ENCODE measurements at places on chromosomes 6 and 20.

DNA sequence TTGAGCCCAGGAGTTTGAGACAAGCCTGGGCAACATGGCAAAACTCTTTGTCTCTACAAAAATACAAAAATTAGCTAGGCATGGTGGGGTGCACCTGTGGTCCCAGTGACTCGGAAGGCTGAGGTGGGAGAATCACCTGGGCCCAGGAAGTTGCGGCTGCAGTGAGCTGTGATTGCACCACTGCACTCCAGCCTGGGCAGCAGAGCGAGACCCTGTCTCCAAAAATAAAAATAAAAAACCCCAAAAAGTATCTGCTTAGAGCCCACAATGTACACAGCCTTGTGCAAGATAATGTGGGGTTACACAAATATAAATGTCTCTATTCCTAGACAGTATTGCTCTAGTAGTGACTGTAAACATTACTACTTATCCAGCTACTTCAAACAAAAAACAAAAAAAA, 5.9 kb downstream of the ESF1 start:
- no peak for DNase-seq

DNA sequence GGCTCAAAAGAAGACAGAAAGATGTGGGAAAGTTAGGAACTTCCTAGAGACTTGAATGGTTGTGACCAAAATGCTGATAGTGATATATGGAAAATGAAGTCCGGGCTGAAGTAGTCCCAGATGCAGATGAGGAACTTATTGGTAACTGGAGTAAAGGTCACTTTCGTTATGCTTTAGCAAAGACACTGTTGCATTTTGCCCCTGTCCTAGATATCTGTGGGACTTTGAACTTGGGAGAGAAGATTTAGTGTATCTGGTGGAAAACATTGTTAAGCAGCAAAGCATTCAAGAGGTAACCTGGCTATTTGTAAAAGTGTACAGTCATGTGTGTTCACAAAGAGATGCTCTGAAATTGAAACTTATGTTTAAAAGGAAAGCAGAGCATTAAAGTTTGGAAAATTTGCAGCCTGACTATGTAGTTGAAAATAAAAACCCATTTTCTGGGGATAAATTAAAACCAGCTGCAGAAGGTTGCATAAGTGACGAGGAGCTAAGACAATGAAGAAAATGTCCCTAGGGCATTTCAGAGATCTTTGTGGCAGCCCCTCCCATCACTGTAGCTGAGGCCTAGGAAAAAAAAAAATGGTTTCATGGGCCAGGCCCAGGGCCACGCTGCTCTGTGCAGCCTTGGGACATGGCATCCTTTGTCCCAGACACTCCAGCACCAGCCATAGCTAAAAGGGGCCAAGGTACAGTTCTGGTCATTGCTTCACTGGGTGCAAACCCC, 1692.2 kb downstream of the HACE1 start:
- no peak for DNase-seq

DNA sequence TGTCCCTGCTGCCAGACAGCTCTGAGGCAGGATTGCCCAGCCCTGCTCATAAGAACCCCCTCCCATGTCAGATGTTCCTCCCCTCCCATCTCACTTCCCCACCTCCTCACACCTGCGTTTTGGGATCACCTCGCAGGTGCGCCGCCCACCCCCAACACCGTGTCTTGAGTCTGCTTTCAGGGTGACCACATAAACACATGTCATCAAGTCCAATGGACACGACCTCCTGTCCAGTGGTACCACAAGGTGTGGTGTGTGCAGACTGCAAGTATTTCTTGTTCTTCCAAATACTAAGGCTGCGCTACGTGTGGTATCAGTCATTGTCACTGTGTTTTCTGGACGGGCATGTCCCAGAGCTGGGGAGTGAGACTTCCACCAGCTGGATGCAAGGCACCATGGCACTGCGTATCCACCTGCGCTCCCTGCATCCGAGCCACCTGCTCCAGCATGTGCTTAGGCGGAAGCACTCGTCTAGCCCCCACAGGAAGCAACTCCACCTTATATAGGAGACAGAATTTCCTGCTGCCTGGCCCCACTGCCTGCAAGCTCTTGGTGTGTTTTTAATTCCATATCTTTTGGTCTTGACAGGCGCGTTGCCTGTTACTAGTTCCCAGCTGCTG, 119.7 kb upstream of the NXT1 start:
- DNase-seq: no peak

DNA sequence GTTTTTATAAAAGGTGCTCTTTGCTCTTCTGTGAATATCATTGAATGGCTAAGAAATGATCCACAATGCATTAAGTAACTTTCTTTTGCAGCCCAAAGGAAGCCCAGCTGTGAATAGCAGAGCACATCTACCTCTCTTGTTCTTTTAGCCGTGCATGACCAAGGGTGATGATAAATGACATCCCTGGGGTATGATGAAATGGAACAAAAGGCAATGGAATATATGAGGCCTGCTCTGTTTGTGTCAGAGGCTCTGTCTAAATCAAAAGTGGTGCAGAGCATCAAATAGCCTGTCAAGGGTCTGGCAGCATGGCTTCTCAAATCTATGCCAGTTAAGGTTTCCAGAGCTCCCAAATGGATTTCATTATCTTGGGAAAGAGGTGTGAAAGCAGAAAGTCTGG, 362.6 kb upstream of the RNF217 start:
- DNase-seq: no peak

DNA sequence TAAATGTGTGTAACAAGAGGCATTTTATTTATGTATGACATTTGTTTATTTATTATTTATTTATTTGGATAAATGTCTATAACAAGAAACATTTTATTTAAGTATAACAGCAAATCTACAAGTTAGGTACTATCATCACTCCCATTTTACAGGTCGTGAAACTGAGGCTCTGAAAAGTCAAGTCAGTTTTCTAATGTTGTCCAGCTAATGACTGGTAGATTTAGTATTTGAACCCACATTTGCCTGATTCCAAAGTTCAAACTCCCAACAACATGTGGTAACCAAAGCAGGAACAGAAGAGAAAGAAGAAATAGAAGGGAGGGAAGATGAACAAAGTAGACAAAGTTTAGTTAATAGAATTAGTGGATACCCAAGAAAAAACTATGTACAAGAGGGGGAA, 32.9 kb downstream of the BCAS1 start:
- no peak for DNase-seq

DNA sequence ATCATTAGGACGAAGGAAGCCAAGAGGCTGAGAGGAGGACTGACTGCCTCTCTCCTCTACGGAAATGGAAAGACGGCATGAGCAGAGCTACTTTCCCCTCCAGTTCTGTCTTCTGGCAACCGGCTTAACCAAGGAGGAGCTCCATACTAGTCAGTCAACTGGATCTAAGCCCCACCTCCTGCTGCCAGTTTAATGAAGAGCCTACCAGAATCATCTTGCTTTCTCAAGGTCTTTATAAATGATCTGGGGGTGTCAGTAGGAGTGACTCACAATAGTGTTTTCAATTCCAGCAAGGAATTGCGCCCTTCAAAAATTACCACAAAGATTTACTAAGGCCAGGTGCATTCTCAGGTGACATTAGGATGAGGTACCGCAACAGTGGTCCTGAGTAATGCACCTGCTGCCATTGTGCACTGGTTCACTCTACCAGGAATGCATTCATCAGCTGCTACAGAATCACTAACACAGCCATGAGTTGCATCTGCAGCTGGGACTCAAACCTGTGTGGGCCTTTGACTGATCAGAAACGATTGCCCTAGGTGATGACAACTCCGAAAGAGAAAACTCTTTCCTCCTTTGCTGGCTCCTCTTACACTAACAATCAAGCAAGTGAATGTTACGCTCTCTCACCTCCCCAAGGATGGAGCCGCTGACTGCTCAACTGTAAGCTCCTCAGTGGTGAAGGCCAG, 2.8 kb downstream of the UQCC2 start:
- DNase-seq: no peak

GRCh38 chr20:10388597-10388996, 45.4 kb downstream of the MKKS start:
- no peak for DNase-seq

DNA sequence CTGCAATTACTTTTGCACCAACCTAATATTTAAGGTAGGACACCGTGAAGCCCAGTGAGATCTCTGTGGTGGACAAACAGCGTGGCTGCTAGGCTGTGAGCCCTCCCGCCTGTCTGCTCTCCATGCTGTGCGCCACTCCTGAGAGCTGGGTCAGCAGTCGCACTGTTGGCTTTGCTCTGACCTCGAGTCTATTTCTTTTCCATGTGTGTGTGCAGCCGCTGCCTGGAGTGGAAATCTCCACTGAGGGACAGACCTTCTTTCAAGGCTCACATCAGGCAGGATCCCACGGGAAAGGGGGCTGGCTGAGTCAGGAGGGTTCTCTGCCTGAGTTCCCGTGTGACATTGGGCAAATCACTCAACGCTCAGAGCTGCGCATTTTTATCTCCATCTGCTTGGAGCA, 27.1 kb downstream of the RIPOR3 start:
- no peak for DNase-seq

DNA sequence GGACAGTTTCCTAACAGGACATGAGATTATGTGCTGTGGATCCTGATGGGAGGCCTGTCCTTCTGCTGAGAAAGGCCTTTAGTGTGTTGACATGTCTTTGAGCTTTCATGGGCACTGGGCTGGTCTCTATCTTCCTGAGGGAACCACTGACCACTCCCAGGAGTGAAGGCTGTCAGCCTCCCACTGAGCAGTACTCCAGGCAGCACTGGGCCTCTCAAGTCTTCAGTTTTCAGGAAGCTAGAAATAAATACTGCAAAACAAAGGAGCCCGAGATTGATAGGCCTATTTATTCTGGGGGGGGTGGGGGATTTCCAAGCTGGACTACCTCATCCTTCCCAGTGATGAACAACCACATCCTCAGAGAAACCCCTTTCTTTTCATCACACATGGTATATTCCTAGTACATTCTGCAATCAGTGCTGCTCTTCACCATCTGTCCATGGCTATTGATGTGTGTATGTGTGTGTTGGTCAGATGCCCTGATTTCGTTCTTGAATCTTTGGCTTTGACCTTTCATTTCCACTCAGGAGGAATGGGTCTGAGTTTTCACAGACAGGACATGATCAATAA, 180.9 kb upstream of the SPTLC3 start:
- DNase-seq: no peak

GRCh38 chr6:158313989-158314388, 1.7 kb downstream of the TULP4 start:
- no peak for DNase-seq

DNA sequence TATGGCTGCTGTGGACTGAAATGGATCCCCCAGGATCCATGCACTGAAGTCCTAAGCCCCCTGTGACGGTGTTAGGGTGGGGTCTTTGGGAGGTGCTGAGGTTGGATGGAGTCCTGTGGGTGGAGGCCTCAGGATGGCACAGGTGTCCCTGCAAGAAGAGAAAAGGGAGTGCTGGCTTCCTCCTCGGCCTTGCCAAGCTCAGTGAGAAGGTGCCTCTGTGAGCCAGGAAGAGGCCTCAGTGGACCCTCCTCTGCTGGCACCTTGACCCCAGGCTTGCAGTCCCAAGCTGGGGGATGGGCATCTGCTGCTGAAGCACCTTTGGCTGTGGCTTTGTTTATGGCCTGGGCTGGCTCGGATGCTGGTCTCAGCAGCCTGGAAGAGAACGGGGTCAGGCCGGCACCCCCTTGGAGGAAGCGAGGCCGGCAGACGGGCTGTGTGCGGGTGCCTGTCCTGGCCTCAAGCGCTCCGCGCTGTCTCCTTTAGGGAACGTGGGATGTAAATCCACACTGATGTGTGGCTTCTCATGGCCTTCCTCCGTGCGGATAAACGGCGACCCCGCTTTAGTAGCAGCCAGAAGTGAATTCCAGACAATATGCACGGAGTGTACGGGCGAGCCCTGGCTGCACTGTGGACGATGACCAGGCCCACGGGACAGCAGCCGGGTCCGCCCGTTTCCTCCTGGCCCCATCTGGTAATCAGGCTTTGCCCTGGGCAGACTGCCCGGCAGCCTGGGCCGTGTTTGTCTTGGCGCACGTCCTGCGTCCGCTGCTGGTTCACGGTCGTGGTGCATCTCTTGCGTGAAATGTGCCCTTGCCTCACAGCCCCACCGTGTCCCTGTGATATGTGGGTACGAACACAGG, 182.6 kb downstream of the ERMARD start:
- DNase-seq: peak; percentile 19

GRCh38 chr6:37115236-37115895, 54.6 kb upstream of the PIM1 start:
- DNase-seq: no peak

- DNase-seq: no peak
These were observed 50.2 kb downstream of the ARHGAP18 start for GRCh38 chr6:129659590-129660345.

- DNase-seq: no peak
These were observed 18.8 kb downstream of the ELOVL4 start for GRCh38 chr6:79928478-79928998.

GRCh38 chr6:25324066-25324762, 45.0 kb downstream of the CARMIL1 start:
- DNase-seq: peak; percentile 11

DNA sequence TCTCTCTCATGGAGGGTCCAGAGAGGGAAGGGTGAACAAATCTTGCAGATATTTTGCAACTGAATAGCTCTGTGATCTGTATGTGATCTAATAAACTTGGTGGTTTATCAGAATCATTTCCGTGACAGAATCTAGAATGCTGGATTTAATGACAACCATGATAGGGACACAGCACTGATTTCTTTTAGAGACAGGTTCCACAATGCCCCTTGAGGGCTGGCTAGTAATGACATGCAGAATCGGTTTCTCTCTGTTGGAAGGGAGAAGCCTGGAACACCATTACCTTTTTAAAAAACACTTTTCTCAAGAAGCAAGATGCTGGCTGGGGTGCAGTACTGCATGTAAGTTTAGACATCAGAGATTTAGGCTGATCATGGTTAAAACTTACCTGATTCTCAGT, 313.4 kb downstream of the CDH26 start:
- DNase-seq: no peak

DNA sequence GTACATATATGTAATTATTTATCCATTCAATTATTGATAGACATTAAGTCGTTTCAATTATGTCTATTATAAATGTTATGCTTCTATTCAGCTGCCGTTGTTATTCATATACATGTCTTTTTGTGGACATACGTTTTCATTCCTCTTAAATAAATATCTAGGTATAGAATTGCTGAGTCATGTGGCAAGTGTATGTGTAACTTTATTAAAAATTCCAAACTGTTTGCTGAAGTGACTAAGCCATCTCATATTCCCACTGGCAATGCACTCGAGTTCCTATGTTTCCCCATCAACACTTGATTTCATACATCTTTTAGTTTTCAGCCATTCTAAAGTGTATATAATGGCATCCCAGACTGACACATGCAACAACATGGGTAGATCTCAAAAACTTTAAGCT, 739.7 kb upstream of the POU3F2 start:
- no peak for DNase-seq

Measured in EL (cell line).